ENCODE measurements at places on chromosomes 12 and 14.

DNA sequence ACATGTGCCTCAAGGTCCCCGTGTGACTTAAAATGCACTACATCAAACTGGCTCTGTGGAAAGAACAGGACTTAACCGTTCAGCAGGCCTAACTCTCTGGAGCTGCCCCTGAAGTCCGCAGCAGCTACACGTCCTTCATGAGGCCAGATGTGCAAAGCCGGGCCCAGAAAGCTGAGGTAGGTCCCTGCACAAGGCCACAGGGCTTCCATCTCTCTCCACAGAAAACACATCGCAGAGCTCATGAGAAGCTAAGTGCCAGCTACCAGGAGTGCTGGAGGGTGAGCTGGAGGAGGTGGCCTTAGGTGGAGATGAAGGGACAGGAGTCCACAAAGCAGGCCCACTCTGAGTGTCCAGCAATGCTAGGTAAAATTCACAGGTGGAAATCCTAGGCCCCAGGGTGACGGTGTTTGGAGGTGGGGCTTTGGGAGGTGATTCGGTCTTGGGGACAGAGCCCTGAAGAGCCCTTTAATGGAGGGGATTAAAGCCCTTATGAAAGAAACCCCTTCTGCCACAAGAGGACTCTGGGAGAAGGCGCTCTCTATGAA, 52.4 kb downstream of the VCPKMT start:
- no peak for DNase-seq

DNA sequence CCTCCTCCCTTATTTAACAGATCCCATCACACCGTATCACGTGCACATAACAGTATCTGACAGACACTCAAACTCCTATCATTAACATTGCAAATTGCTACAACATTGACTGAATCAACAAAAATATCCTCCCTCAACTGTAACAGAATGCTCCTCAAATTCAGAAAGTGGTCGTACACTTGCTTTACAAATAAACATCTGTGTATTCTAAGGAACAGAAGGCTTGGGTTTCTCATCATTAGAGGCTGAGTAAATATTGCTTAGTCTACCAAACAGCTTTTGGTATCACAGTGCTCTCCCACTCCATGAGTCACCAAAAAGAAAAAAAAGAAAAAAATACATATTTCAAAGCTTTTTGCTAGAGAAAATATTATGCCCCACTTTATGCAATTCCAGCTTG, 23.9 kb downstream of the FERMT2 start:
- no peak for DNase-seq

DNA sequence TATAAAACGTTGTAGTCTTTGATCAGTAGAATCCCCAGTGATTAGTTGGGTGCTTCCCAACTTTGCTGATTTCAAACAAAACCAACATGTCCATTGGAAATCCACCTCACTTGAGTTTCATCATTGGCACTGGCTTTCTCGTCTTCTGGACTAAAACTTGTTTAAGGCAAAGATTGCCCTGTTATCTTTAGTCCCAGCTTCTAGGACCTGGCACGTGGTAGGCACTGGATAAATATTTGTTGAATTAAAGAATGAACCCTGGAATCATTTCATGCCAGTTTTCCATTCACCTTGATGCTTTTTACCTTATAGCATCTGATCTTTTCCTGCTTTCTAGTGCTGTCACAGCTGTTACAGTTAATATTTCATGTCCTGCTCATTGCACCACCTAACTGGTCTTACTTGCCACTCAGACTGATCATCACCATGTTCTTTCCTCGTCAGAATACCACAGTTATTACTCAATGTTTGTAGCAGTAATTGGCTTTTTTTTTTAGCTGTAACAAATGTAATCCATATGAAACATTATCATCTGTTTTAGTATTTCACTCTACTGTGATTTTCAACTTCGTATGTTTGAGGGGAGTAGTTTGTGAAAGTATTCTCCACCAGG, 7.3 kb upstream of the C12orf50 start:
- DNase-seq = peak; percentile 35

DNA sequence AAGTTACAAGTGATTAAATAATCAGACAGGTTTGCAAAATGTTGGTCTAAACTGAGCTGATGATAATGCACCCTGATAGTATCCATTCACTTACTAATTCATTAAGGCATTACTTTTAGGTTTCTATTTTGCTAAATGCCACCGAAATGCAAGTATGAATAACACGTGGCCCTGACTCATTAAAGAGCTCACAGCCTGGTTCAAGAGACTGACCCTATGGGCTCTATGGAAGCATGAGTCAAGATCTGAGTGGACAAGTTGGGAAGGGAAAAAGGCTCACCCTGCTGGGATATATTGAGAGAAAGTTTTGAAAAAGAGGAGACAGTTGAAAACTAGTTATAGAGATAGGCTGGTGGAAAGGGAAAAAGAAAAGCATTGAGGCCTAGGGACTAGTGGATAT, 14.8 kb upstream of the LRRC9 start:
- DNase-seq = no peak

- no peak for DNase-seq
These were observed 156.8 kb downstream of the SNAPC1 start for GRCh38 chr14:61918998-61919397.

All from GM04504 (cell line).